Putamen (tissue), 1 donor: ENCODE measurements at places on chromosomes 1 and 21.

GRCh38 chr1:95007687-95008086, 65.1 kb downstream of the ALG14 start:
- no peak for DNase-seq

GRCh38 chr1:29785554-29785953, 549.2 kb downstream of the PTPRU start:
- DNase-seq = no peak

GRCh38 chr1:114154146-114154962, 685 bp upstream of the SYT6 start:
- no peak for DNase-seq

- no peak for DNase-seq
Measured at GRCh38 chr1:58649555-58649954, 50.3 kb downstream of the MYSM1 start.

- no peak for DNase-seq
Measured at GRCh38 chr1:93607814-93608186, 73.8 kb downstream of the BCAR3 start.

DNA sequence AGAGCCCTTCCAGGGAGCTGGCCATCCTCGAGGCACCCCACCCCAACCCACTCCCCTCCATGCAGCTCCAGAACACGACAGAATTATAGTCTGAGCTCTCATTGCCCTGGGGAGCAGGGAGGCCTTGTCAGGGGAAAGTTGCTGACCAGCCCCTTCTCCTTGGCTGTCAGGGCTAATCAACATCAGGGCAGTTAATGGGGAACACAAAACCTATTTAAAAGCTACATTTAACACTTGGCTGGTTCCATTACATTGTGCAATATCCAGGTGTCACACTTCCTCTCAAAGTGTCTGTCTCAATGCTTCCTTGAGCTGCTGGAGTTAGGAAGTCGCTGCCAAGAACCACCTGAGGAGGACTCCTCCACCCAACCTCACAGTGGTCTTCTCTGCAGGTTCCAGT, 111.8 kb upstream of the GRIK3 start:
- DNase-seq = no peak
